Stimulated activated CD4-positive, alpha-beta T cell treated with anti-CD3 and anti-CD28 coated beads, TNF-alpha, amount 100 ng/mL, for 4 hours (primary cell): ENCODE measurements at places on chromosomes 5 and 9.

- no peak for DNase-seq
These were observed 85.1 kb downstream of the GIN1 start for GRCh38 chr5:103034662-103035392.

DNA sequence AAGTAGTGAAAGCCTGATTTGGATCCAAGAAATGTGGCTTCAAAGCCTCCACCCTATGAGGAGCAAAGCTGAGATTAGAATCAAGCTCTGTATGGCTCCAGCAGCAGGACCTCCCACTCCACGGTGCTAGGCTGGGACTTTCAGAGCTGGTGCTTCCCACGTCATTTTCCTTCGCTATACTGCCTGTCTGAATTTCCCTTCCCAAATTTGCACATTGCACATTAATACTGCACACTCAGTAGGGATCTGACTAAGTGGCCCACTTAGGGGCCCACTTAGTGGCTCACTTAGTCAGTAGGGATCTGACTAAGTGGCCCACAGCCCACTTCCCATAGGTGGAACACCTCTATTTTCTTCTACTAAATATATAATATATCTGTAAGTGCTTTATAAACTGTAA lies 14.1 kb upstream of the SPDL1 start:
- DNase-seq, result no peak

GRCh38 chr9:125908136-125908535 lies 161.0 kb downstream of the PBX3 start:
- no peak for DNase-seq

DNA sequence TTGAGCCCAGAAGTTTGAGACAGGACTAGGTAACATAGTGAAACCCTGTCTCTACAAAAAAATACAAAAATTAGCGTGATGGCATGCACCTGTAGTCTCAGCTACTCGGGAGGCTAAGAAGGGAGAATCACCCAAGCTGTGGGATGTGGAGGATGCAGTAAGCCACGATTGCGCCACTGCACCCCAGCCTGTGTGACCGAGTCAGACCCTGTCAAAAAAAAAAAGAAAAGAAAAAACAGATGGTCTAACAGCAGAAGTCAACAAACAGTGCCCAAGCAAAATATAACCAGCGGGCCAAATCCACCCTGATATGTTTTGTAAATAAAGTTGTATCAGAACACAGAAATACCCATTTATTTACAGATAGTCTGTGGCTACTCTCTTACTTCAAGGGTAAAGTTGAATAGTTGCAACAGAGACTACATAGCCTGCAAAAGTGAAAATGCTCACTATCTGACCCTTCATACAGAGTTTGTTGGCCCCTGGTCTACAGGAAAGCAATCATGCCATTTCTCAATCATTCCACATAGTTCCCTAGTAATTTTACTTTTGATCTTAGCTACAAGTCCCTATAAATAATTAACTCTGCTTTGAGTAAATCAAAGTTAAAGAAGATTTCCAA lies 383.7 kb downstream of the TLE1 start:
- DNase-seq, result no peak

GRCh38 chr5:8813180-8813579 lies 732.7 kb downstream of the SEMA5A start:
- DNase-seq, result no peak

DNA sequence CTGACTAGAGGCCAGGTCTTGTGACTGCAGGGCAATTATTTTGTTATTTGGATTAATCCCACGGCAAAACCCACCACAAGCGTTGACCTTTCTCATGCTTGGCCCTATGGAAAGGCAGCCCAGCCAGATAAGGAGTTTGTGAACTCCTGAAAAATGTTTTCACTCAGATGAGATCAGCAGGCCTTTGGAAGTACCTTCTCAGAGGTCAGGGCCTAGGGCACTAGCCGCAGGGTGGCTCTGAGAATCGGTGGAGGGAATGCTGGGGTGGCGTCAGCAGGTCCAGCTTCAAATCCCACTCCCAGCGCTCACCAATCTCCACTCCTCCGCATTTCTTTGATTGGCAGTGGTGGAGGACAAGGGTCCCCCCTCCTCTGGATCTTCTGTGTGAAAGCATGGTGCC lies 194.4 kb downstream of the GADD45G start:
- no peak for DNase-seq

DNA sequence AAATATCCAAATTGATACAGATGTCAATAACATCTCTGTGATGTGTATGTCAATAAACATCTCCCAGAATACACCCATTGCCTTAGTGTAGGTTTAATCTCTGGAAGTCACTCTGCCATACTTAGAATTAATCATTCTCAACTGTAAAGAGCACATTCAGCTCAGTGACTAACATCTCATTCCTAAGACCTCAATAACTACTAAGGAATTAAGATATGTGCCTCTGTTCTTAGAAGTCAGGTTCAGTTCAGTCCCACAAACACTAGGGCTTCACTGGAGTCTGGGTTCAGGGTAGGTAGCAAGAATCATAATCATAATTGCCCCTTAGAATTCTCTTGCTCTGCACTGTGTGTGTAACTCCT lies 31.7 kb downstream of the UGCG start:
- no peak for DNase-seq

GRCh38 chr5:65117525-65117924 lies 348.8 kb downstream of the CWC27 start:
- DNase-seq, result no peak

DNA sequence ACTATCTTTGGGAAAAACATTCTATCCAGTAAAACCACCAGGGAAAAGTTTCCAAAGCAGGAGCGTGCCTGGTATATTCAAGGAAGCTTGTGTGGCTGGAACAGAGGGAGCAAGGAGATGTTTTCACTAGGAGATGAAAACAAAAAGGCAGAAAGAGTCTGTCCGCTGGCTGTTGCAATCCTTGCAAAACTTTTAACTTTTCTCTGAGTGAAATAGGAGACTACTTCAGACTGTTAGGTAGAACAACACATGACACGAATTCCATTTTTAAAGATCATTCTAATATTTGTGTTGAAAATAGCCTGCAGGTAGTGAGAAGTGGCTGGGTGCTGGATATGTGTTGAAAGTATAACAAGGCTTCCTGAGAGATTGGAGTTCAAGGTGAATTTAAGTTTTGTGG lies 69.5 kb downstream of the PRR16 start:
- no peak for DNase-seq

GRCh38 chr5:163832155-163832554 lies 326.7 kb downstream of the MAT2B start:
- no peak for DNase-seq

GRCh38 chr5:67133776-67134175 lies 62.8 kb downstream of the CD180 start:
- no peak for DNase-seq

DNA sequence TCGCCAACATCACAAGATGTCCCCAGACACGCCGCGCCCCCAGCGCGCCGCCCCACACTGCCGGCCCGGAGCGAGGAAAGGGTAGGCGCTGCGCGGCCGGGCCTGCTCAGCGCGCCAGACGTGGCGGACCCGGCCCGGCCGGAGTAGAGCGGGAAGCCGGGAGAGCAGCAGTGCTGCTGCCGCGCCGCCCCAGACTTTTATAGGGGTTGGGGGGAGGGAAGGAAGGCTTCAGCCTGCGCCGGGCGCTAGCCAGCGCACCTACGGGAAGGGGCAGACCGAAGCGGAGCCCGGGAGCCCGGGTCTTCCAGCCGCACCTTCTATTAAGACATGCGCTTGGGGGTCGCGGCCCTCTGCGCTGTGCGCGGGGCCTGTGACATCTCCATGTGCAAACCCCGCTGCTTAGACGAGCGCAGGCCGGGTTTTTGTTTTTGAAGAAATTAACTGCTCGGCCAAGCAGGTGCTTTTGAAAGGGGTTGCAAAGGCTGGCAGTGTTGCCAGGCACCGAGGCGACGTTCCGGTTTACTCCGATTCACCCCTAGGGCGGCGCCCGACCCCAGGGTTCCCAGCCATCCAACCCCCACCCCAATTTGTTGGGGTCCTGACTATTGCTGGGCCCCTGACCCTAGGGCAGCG lies 353 bp upstream of the PAX5 start:
- DNase-seq, result no peak

DNA sequence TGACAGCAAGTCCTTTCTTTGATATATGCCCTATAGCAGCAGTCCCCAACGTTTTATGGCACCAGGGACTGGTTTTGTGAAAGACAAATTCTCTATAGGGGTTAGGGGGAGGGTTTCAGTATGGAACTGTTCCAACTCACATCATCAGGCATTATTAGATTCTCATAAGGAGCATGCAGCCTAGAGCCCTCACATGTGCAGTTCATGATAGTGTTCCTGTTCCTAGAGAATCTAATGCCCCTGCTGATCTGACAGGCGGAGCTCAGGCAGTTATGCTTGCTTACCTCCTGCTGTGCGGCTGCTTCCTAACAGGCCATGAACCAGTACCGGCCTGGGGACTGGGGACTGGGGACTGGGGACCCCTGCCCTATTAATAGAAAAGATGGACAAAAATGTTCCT lies 2.7 kb upstream of the RAPGEF6 start:
- no peak for DNase-seq

DNA sequence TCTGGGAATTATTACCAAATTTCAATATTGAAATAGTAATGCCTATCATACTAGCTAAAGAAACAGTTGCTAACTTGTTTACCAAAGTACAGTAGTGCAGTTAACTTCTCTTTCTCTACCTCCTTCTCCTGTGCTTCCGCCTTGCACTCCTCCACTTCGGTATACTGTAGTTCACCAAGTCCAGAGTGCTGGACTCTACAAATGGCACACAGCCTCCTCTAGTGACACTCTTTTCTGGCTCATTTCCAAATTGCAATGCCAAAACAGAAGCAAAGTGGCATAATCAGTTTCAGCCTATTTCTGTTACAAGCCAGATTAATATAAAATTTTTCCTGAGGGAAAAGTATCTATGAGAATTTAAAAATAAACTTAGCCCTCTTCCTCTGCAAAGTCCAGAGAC lies 86.0 kb upstream of the RASGRF2 start:
- no peak for DNase-seq

GRCh38 chr9:132837501-132838286 lies 40.4 kb downstream of the AK8 start:
- DNase-seq, result no peak

DNA sequence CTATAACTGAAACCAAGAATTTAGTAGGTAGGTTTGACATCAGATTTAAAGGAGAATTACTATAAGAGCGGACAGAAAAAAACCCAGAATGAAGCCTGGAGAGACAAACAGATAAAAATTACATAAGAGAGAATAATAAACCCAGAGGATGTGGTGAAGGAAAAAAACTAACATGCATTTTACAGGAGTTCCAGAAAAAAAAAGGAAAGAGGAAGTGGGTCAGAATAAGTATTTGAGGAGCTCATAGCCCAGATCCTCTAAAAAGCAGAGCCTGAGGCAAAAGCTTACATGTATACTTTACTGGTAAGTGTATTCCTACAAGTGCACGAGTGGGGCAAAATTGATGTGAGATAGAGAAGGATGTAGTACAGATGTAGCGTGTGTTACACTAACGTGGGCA lies 43.1 kb upstream of the NAA35 start:
- DNase-seq, result no peak

DNA sequence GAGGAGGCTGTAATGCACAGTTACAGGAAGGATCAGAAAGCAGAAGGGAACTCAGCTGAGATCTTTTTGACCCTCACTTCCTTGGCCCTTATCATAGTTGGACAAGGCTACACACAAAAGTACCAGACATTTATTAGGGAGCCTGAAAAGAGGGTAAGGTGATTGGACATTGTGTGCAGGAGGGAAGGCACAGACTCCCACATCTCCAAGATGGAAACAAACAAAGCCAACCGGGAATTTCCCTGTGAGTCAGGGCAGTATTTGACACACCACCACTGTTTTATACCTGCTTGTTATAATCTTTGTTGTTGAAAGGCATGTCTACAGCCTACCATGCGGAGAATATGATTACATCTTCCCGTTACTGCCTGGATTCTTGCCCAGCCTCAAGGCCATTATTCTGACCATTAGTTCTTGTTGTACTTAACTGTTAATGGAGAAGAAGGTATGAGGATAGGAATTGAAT lies 3.0 kb upstream of the CCNG1 start:
- no peak for DNase-seq

- no peak for DNase-seq
These were observed 36.7 kb downstream of the HK3 start for GRCh38 chr5:176862330-176862995.

DNA sequence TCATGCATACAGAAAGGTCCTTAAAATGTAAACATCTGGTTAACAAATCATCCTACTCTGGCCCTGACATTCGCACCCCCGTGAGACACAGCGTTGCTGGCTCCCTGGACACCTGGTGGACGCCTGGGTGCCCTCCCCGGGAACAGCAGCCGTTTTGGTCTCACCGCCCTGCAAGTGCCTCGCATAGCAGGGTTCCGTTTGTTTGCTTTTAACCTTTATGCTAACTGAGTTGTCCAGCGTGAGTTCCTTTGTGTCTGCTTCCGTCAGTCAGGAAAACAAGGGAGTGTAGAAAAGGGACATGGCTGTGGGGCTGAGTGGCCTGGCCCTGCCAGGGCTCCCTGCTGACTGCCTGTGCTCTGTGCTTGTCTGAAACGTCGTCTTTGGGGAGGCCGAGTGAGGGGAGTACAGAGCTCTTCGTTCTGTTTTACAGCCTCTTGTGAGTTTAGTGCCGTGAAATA lies 91.8 kb upstream of the CACNA1B start:
- no peak for DNase-seq

- no peak for DNase-seq
These were observed 44.5 kb downstream of the PLPP7 start for GRCh38 chr9:131333771-131334628.

DNA sequence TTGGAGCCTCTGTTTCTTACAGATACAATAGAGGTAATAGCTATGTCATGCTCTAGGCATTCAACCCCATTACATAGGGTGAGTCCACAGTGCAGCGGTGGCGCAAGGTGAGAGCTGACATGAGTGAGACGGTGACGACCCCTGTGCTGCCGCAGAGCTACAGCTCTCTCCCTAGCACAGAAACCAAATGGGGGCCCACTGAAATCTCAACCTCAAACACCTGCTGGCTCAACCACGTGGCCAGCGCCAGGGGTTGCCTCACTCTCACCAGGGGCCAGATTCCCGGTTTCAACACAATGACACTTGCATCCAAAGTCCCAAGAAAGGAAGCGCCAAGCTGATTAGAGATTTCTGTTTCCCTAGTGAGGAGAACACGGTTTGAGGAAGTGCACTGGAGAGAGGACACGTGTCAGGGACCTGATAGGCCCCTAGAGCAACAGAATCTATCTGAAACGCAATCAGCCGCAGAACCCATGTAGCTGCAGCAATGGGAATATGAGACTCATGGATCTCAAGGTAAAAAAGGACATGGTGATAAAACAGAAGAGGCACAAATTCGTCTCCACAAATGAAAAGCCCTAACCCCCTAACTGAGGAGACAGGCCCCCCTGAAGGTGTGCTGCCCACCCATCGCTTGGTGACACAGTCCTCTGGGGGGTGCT lies 114.3 kb downstream of the CRB2 start:
- DNase-seq, result no peak

- DNase-seq, result no peak
These were observed 7.8 kb upstream of the DELE1 start for GRCh38 chr5:141915881-141916336.

DNA sequence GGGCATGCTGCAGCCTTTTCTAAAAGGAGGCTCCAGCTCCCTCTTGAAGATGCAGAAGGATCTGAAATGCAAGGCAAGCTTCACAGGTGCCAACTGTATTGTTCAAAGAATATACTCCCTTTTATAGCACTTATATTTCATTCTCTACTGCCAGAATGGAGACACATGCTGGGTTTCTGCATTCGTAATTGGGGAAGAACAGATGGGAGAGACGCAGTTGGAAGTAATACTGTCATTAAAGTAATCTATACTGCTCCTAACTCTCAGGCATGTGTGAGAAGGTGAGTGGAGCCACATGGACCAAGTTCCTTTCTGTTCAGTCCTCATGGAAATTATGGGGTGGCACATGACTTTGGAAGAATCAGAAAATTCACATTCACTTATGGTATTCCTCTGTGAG lies 226.4 kb downstream of the TRIM32 start:
- no peak for DNase-seq
